ENCODE measurements at places on chromosomes 6 and 20. TPM values are rescaled to one million over a fixed set of nuclear protein-coding genes. Genes with fewer than 3 reads are reported as not detected.
A peak's percentile ranks its signal among the peaks of the same experiment; 100 is the strongest.

DNA sequence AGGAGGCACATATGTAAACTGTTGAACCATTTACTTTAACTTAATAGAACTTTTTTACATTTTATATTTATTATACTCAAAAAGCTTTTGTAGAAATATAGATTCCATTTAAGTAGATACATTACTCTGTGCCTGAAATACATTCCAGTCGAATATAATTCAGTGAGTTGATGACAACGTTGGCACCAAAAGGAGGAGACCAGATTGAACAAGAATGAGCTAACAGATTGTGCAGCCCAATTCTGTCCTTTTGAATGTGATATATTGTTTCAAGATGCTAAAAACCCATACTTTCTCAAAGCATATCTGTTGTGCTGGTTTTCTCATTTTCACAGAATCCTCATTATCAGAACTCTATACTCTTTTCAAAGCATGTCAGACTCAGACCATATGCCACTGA lies 147.4 kb upstream of the SIM1 start:
- no peak overlapping the region for H3K27ac ChIP-seq
- H3K27me3 ChIP-seq, result no peaks in the 10 kb centered on the region
- H3K36me3 ChIP-seq, result peaks cover 8% of the 10 kb centered on the region
- no peak for DNase-seq
- H3K4me1 ChIP-seq, result no peaks in the 10 kb centered on the region
- H3K4me3 ChIP-seq, result no peak overlapping the region

DNA sequence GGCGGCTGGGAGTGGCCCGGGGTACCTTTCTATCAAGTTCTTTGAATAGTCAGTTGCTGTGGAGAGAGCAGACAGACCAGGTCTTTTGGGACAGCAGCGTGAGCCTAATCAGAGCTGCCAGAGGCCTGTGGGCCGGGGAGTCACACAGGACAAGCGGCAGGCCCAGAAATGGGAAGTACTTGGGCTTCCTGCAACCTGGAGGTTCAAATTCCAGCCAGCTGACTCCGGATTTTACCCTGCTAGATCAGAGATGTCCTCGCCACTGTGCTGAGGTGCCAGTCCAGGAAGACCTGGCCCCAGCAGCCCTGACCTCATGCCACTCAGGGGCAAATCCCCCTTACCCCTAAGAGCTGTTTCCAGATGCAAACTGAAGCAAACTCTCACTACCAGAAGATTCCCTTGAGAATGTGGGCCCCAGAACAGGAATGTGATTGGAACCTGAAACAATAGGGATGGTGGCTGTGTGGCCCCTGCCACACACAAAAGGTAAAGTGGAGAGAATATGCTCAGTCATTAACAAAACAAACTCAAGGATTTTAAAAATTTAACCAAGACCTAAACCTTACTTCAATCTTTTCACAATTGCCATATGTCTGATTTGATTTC lies 9.7 kb downstream of the BEND3 start:
- H3K36me3 ChIP-seq, result peaks cover 1% of the 10 kb centered on the region
- H3K4me3 ChIP-seq, result no peak overlapping the region
- H3K4me1 ChIP-seq, result peaks cover 3% of the 10 kb centered on the region
- H3K27ac ChIP-seq, result no peak overlapping the region

GRCh38 chr20:24836661-24837299 lies 112.3 kb upstream of the CST7 start:
- H3K27me3 ChIP-seq, result peaks cover 18% of the 10 kb centered on the region
- H3K36me3 ChIP-seq, result no peaks in the 10 kb centered on the region
- H3K4me1 ChIP-seq, result peaks cover 10% of the 10 kb centered on the region
- no peak overlapping the region for H3K4me3 ChIP-seq
- no peak overlapping the region for H3K27ac ChIP-seq

DNA sequence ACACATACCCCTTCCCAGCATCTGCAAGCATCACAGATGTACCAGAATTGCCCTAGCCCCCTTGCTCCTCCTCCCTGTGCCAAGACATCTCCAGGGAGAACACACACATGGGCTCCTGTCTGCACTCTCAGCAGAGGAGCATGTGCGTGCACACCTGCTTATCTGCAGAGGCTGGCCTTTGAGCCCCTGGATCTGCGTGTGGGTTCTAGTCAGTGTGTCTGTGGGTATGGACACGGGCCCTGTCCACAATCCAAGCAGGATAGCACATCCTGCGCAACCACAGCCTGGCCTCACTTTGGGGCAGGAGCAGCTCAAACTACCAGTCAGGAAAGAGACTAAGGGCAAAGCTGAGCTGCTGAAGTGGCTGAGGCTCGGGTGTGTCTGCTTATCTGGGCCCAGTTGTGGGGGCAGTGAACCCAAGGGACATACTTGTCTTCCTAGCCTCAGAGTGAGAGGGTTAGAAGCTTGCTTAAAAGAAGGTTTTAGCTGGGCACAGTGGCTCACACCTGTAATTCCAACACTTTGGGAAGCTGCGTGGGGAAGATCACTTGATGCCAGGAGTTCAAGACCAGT lies 41.0 kb downstream of the HM13 start:
- no peak overlapping the region for H3K4me3 ChIP-seq
- peaks cover 15% of the 10 kb centered on the region for H3K4me1 ChIP-seq

The DEFB113 gene
- not detected for total RNA-seq

DNA sequence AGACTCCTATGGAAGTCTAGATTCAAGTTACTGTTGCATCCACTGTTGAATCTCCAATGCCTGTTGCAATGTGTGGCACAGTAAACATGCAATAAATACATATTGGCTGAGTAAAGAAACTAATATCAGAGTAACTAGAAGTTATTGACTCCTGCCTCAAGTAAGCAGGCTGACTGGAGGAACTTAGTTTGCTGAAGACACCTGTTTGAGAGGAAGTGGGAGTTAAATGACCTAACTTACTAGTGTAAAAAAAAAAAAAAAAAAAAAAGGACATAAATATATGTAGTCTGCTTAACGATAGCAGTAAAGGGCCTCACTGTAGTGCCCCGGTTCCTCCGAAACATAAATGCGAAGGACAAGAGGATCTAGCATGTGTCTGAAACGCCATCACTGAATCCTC lies 249.8 kb upstream of the PRDM1 start:
- H3K4me3 ChIP-seq, result no peak overlapping the region
- H3K36me3 ChIP-seq, result peaks cover 8% of the 10 kb centered on the region
- no peaks in the 10 kb centered on the region for H3K27me3 ChIP-seq
- no peak overlapping the region for H3K27ac ChIP-seq

The LTA gene
- 70.0 TPM for total RNA-seq

GRCh38 chr6:122995921-122996793 lies at the start of gene CLVS2:
TSS of gene CLVS2 (plus strand) at chr6:122996235. CDS start at chr6:122997778, 1,543 bp downstream.
- peaks cover 35% of the 10 kb centered on the region for H3K27me3 ChIP-seq
- H3K4me1 ChIP-seq, result no peaks in the 10 kb centered on the region
- peaks cover 1% of the 10 kb centered on the region for H3K36me3 ChIP-seq

DNA sequence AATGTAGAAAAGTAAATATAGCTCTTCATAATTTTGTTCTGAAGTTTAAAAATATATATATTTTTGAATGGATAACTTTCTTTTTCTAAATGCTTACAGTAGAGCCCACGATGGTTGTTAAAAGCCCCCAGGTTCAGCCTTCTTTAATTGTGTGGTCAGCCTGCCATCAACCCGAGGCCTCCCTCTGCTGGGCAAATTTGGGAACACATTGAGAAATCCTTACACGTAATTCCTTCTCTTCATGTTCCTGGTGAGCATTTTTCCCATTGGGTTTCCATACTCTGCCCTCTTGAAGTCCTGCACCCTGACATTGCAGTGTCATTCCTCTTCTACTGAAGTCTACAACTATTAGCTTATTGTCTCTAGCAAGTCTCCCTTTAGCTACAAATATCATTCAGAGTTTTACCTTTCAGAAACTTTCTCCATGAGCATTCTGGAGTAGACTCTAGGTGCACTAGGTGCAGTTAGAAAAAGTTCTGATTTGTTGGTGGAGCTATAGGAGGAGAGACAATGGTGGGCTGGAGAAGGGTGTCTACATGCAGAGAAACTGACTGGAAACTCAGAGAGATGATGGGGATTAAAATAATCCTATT lies 40.6 kb downstream of the TRIM38 start:
- DNase-seq, result peak; percentile 64
- H3K27me3 ChIP-seq, result no peaks in the 10 kb centered on the region
- H3K27ac ChIP-seq, result no peak overlapping the region
- H3K4me1 ChIP-seq, result no peaks in the 10 kb centered on the region

DNA sequence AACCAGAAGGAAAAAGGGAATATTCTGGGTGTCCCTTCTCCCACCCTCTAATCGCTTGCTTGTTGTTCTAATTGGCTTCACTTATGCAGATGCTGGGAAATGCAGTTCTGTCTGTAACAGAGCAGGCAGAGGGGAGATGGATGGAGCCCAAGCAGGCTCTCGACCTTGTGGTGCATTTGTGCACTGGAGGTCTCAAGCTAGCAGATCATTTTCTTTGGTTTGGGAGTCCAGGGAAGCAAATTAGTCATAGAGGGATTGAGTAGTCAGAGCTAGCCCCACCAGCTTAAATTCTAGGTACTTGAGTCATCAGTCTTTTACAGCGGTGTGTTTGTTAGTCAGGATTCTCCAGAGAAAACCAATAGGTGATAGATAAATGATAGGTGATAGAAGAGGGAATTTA lies 234.7 kb upstream of the ECI2 start:
- H3K4me1 ChIP-seq, result no peaks in the 10 kb centered on the region
- no peaks in the 10 kb centered on the region for H3K36me3 ChIP-seq

The OOEP gene
- 1.1 TPM for total RNA-seq

The PSMB8 gene
- total RNA-seq, result 461 TPM

DNA sequence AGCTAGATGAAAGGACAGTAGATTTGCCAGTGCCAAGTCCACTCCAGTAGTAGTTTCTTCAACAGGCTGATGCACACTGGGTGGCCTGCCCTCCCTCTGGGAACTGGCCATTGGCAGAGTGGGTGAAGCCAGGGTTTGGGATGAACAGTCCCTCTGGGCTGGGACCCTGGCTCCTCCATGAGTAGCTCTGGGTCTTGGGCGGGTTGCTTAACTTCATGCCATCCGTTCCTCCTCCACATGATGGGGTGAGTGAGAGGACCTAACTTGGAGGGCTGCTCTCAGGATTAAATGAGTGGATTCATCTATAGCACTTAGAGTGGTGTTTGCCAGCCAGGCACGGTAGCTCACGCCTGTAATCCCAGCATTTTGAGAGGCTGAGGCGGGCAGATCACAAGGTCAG lies 47.2 kb downstream of the PLAGL2 start:
- no peaks in the 10 kb centered on the region for H3K27me3 ChIP-seq
- H3K4me1 ChIP-seq, result no peaks in the 10 kb centered on the region
- DNase-seq, result no peak
- H3K36me3 ChIP-seq, result peaks cover 32% of the 10 kb centered on the region
- H3K4me3 ChIP-seq, result no peak overlapping the region
- H3K27ac ChIP-seq, result no peak overlapping the region

- no peak for DNase-seq
- no peak overlapping the region for H3K27ac ChIP-seq
- H3K27me3 ChIP-seq, result no peaks in the 10 kb centered on the region
- no peaks in the 10 kb centered on the region for H3K4me1 ChIP-seq
Observed at GRCh38 chr6:22350109-22350508, 53.3 kb upstream of the PRL start.

The OPN5 gene
- not detected for total RNA-seq

GRCh38 chr6:45192556-45192955 lies 135.6 kb upstream of the RUNX2 start:
- peaks cover 11% of the 10 kb centered on the region for H3K4me1 ChIP-seq
- H3K27me3 ChIP-seq, result no peaks in the 10 kb centered on the region
- no peak overlapping the region for H3K27ac ChIP-seq

DNA sequence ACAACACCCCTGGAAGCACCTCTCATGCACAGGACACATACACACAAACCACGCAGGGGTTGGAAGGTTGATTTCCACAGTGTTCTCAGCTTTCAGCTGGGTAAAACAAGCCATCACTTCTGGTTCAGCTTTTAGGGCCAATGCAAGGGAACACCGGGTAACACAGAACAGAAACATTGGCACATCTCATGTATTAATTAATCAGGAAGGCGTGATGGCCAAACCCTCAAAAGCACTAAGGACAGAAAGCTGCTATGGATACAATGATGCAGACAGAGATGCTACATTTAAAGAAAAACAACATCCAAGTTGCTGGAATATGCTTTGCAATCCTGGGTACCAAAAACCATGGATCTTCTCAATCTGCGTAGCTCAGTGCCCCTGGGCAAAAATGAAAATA lies 104.3 kb upstream of the BEND6 start:
- H3K4me1 ChIP-seq, result peaks cover 23% of the 10 kb centered on the region
- H3K27me3 ChIP-seq, result peaks cover 51% of the 10 kb centered on the region

- H3K4me1 ChIP-seq, result no peaks in the 10 kb centered on the region
- H3K36me3 ChIP-seq, result no peaks in the 10 kb centered on the region
- H3K27me3 ChIP-seq, result no peaks in the 10 kb centered on the region
- no peak overlapping the region for H3K27ac ChIP-seq
Observed at GRCh38 chr20:15317546-15318232, 980.3 kb upstream of the FLRT3 start.

DNA sequence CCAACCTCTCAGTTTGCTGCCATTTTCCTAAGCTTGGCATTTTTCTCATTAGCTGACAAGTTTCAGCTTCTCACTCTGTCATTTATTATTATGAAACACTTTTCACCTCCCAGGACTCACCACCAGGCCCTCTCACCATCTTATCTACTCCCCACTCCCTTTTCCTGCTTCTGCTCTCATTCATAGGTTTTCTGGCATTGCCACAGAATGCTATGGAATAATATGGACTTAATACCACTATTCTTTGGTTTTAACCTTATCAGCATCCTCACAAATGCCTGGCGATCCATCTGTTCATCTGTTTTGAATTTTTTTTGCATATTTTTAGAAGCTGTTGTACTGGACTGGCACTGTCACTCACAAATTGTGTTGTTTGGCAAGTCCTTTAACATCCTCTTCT lies 16.4 kb upstream of the LAMA4 start:
- peaks cover 55% of the 10 kb centered on the region for H3K27me3 ChIP-seq
- no peak overlapping the region for H3K27ac ChIP-seq
- no peaks in the 10 kb centered on the region for H3K4me1 ChIP-seq
- no peaks in the 10 kb centered on the region for H3K36me3 ChIP-seq
- no peak overlapping the region for H3K4me3 ChIP-seq

The RIPOR3 gene
- total RNA-seq, result not detected

The SULF2 gene
- 2.0 TPM for total RNA-seq

GRCh38 chr6:73329201-73329600 lies 24.9 kb downstream of the DPPA5 start:
- H3K4me1 ChIP-seq, result peaks cover 10% of the 10 kb centered on the region
- H3K27ac ChIP-seq, result no peak overlapping the region
- peaks cover 42% of the 10 kb centered on the region for H3K27me3 ChIP-seq
- no peaks in the 10 kb centered on the region for H3K36me3 ChIP-seq

The DDR1 gene
- total RNA-seq, result 4.9 TPM

The KCNQ2 gene
- total RNA-seq, result 0.05 TPM

- DNase-seq, result peak; percentile 49
- H3K4me1 ChIP-seq, result peaks cover 23% of the 10 kb centered on the region
- H3K27me3 ChIP-seq, result peaks cover 34% of the 10 kb centered on the region
Observed at GRCh38 chr6:149895833-149896271, 2.1 kb downstream of the RAET1E start.

DNA sequence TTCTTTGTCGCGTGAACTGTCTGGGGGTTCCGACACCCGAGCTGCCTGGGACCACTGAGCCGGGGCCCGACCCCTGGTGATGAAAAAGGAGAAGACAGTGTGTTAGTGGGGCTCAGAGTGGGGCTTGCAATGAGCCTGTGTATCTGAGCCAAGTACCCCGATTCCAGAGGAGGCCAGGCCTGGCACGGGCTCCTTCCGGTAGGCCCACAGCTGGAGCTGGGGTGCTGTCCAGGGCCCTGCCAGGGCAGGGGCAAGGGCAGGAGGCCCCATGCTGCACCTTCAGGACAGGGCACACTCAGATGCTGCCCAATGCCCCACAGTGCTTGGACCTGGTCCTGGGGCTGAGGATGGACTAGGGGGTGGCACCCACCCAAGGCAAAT lies 89.4 kb downstream of the TAF4 start:
- H3K27me3 ChIP-seq, result no peaks in the 10 kb centered on the region
- no peak overlapping the region for H3K27ac ChIP-seq
- no peak for DNase-seq
- H3K36me3 ChIP-seq, result peaks cover 34% of the 10 kb centered on the region
- H3K4me1 ChIP-seq, result peaks cover under 1% of the 10 kb centered on the region
- H3K4me3 ChIP-seq, result no peak overlapping the region
